CD4-positive, alpha-beta T cell treated with Interleukin-4 for 4 hours (primary cell): ENCODE measurements at places on chromosomes 7 and 10.

- no peak for DNase-seq
Observed at GRCh38 chr7:7321681-7322080, 139.3 kb downstream of the C1GALT1 start.

DNA sequence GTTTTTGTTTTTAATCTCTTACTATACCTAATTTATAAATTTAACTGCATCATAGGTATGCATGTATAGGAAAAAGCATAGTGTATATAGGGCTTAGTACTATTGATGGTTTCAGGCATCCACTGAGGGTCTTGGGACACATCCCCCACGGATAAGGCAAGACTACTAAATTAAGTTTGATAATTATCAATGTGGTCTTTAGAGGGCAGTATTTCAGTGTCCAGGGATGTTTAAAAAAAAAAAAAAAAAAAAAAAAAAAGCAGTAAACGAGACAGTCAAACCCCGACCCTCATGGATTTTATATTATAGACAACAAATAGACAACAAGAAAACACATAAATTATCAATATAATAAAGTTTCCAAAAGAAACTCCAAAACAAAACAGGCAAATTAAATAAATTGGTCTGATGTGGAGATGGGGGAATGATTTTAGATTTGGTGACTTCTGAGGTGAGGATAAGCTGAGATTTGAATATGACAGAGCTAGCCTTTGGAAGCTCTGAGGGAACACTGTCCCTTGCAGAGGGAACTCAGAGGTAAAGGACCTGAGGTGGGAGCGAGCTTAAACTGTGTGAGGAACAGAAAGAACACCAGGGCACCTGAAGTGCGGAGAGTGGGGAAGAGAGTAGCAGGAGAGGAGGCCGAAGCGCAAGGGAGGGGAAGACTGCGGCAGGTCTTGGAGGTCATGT, 14.8 kb downstream of the ACSM6 start:
- no peak for DNase-seq

GRCh38 chr7:158235862-158236261, 351.8 kb downstream of the PTPRN2 start:
- no peak for DNase-seq

DNA sequence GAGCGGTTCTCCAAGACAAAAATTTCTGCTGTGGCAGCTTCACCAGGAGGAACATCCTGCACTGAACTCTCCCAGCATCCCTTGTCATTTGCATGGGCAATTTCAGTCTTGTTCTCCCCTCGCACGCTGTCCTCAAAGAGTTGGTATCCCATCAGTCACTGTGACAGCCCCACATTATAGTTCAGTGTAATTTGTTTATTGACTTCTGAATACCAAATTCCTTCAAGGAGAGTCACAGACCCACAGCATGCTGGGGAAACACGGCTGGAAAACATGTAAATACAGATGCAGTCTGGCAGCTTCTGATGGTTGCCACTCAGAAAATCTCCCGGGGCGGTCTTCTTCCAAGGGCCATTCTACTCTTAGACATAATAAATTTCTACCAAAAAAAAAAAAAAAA, 151.0 kb upstream of the NEBL start:
- DNase-seq, result no peak

- peak; percentile 76 for DNase-seq
Observed at GRCh38 chr7:3092468-3092867, 48.8 kb upstream of the CARD11 start.

- DNase-seq, result no peak
Observed at GRCh38 chr7:128928882-128929788, 8.6 kb upstream of the IRF5 start.

DNA sequence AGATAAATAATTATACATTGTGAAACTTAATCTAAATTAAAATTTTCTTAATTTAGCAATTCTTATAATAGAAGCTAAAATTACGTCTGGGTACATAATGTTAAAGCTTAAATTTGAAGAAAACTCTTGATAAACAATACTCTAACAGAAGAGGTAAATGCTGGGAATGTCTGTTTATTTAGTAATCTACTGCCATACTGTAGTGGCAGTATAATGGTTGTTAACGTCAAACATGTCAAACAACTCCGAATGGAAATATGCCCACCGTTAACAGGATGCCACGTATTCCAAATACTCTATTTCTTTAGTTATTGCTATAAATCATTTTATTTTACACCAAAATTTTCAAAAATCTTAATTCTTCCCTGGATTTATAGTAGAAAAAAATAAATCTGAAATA, 40.0 kb upstream of the PTPN12 start:
- DNase-seq, result no peak

DNA sequence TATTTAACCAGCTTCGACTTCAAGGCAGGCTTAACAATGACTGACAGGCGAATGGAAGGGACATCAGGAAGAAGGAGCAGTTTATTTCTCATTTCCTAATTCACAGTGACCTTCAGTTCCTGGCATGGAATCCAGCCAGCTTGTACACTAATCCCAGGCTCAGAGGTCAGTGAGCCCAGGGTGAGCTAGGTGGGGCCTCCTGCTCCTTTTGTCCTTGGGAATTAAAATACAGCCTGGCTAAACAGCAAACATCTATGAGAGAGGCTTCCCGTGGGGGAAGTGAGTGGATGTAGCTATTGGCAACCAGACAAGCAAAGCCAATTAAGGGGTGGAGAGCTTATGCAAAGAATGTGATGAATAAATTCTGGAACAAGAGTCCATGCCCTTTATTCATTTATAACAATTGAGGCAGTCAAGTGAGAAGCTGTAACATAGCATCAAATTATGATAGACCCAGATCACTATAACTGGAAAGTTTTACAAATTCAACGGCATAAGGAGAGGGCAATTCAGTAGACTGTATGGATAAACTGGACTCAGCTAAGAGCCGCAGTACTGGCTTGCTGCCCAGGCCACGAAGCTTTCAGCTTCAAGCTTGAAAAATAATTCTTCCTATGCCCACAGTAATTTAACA, 57.1 kb downstream of the STK17A start:
- no peak for DNase-seq

- DNase-seq, result no peak
Observed at GRCh38 chr10:123009105-123009820, 457 bp downstream of the ACADSB start.

- no peak for DNase-seq
Observed at GRCh38 chr10:122050311-122050710, 61.3 kb downstream of the TACC2 start.

DNA sequence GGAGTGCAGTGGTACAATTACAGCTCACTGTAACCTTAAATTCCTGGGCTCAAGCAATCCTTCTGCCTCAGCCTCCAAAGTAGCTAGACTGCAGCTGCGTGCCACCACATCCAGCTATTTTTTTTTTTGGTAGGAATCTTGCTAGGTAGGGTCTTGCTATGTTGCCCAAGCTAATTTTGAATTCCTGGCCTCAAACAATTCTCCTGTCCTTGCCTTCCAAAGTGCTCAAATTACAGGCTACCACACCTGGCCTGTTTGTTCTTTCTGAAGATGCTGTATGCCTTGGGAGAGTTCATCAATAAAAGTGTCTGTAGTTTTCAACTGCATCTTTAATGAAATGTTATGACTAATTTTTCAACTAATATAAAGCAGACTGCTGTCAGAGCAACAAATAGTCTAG, 452 bp downstream of the SAMD9 start:
- DNase-seq, result no peak

- no peak for DNase-seq
Observed at GRCh38 chr7:29866490-29866930, 60.2 kb downstream of the WIPF3 start.

- no peak for DNase-seq
Observed at GRCh38 chr7:76260171-76260703, 42.2 kb upstream of the HSPB1 start.

DNA sequence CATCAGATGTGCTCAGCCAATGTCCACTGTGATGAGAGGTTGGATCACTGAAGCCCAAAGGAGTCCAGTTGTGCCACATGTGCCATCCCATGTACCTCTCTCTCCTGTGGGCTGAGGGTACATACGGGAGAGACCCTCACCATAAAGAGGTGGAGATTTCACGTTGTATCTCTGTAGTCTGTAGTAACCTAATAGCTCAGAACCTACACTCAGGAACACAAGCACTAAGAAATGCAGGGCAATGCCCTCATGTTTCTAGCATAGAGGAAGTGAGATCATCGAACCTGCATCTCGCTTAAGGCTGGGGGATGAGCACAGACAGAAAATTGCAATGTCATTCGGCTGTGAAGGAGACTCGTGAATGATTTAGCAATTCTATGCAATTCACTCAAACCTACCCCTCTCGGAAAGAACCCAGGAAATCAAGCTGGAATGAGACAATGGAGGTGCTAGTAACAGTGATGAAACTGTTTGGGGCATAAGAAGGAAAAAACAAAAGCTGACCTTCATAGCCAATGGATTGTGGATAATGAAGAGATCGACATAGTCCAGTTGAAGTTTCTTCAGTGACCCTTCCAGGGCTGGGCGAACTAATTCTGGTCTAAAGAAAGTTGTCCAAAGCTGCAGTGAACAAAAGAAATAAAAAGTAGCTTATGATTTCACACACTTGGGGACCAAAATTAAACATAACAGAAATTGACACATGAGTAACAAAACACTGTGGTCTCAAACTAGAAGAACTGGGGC, 80.3 kb upstream of the UCN3 start:
- DNase-seq, result peak; percentile 54

DNA sequence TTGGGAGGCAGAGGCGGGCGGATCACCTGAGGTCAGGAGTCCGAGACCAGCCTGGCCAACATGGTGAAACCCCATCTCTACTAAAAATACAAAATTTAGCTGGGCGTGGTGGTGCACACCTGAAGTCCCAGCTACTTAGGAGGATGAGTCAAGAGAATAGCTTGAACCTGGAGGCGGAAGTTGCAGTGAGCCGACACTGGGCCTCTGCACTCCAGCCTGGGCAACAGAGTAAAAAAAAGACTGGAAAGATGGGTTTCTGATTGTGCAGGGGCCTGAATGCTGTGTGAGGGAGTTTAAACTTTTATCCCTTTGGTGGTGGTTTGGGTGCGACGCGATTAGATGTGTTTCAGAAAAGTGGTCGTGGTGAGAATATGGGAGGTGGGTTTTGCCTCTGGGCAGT, 1.8 kb downstream of the CHST12 start:
- no peak for DNase-seq
